Spleen (tissue), 13 donors: ENCODE measurements at places on chromosomes 3 and 15. TPM values are rescaled to one million over a fixed set of nuclear protein-coding genes. Genes with fewer than 3 reads are reported as not detected.

GRCh38 chr3:42652611-42653302 is 740 bp upstream of the ZBTB47 start:
- no peaks in the 10 kb centered on the region for H3K27me3 ChIP-seq
- peaks cover 25% of the 10 kb centered on the region for H3K36me3 ChIP-seq
- no peak overlapping the region for H3K4me3 ChIP-seq
- peak overlapping the region; percentile 73 for H3K27ac ChIP-seq
- peak; percentile 91 for DNase-seq

- no peaks in the 10 kb centered on the region for H3K4me1 ChIP-seq
- no peaks in the 10 kb centered on the region for H3K27me3 ChIP-seq
- H3K4me3 ChIP-seq, result no peak overlapping the region
- DNase-seq, result no peak
- no peaks in the 10 kb centered on the region for H3K36me3 ChIP-seq
These were observed 17.2 kb upstream of the PRICKLE2 start for GRCh38 chr3:64242435-64242834.

The RGMA gene
- total RNA-seq, result 3.1 TPM

- H3K36me3 ChIP-seq, result no peaks in the 10 kb centered on the region
- DNase-seq, result no peak
- H3K27me3 ChIP-seq, result peaks cover 34% of the 10 kb centered on the region
- H3K4me3 ChIP-seq, result no peak overlapping the region
- peaks cover 34% of the 10 kb centered on the region for H3K4me1 ChIP-seq
- H3K27ac ChIP-seq, result no peak overlapping the region
These were observed 3.0 kb downstream of the CHRNA7 start for GRCh38 chr15:32033186-32033890.
